Left colon (tissue), 2 donors: ENCODE measurements at places on chromosomes 6 and 20. TPM values are rescaled to one million over a fixed set of nuclear protein-coding genes. Genes with fewer than 3 reads are reported as not detected.

GRCh38 chr6:156982168-156982567 lies 205.0 kb downstream of the ARID1B start:
- no peak for DNase-seq

DNA sequence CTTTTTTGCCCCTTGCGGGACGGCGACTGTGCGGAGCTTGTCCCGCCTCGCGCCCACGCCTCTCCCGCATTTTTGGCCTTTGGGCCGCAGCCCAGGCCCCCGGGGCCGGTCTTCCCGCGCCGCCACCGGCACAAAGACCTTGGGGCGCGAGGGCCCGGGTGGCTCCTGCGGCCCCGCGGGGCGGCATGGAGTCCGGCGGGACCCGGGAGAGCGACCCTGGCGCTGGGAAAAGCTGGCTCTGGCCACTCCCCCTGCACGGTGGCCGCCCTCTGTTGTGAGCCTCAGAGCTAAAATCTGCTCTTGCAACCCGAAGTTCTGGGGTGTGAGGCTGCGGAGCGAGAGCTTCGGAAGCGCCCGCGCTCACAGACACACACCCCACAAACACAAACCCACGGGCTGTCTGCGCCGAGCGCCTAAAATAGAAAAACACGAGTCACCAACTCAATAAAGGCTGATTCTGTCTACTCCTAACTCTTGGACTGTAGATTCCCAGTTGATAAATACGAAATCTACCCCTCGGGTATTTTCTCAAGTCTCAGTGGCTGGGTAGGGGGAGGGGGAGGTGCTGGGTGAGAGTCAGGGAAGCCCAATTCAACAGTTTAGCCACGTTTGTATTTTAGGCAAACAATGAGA lies 496 bp upstream of the BEND3 start:
- peak; percentile 42 for DNase-seq

- no peak for DNase-seq
Observed at GRCh38 chr6:125950293-125950692, 6.3 kb upstream of the HINT3 start.

DNA sequence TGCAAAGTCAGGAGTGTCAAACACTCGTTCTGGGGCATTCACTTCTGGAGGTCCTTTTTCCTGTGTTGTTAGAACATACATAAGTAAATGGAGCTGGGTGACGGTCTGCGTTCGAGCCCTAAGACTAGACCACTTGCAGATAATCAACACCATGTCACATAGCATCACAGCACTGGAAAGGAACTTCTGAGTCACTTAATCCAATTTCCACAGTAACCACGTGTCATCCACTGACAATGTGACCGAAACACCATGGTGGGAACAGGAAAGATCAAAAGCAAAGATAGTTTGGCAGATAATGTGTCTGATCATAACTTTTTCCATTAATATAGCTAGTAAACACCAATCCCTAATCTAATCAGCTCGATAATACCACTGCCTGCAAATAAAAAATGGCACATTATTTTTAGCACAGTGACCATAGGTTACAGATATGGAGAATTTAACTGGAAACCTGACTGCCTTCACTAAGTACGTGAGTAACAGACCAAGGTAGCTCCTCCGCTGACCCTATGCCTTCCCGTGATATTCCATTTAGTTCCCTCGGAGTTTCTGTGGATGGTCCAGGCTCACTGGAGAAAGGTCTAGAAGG lies 34.8 kb downstream of the WRNIP1 start:
- DNase-seq = no peak

DNA sequence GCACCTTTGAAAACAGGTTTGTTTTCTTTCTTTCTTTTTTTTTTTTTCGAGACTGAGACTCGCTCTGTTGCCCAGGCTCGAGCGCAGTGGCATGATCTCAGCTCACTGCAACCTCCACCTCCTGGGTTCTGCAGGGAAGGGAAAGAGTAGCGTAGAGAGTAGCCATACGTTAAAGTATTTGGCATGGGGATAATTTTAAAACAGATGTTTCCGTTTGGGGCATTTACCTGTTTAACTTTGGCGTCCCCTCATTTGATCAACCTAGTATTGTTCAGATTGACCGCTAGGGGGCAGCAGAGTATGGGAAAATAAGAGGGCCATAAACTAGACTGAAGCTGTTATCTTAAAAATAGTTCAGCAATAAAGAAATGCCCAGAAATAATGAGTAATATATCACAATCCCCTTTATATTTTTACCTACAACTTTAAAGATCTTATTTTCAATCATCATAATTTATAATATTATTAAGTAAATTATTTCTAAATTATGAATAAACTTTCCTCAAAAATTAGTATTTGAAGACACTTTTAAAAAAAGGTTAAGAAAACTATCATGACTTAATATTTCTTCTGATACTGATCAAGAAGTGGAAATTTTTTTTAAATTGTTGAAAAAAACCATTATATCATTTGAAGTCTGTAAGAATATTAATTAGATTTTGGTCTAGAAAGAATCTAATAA lies 7.6 kb upstream of the TAAR9 start:
- DNase-seq = peak; percentile 39

- DNase-seq = no peak
Observed at GRCh38 chr20:35551503-35551902, 9.6 kb downstream of the ERGIC3 start.

LPIN3 gene
- total RNA-seq = 57.0 TPM
